Activated effector memory CD4-positive, alpha-beta T cell treated with Interleukin-2 at 50 U/mL for 16 hours (primary cell): ENCODE measurements at places on chromosomes 5 and 9.

DNA sequence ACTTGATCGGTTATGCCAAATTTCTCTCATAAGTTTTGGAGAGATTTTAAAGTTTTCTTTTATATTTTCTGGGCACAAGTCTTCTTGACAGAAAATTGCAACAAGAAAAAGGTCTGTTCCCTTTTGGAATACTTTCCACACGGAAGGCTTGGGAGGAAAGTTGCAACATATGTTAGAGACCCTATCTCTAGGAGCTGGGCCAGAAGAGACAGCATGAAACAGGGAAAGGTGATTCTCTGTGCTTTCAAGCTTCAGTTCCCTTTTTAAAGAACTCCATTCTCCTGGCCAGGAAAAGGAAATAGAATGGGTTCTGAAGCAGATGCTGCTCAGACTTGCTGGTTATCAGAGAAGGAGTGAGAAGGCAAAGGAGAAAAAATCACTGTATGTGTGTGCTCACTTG lies 368.3 kb downstream of the SPATA31D1 start:
- DNase-seq = no peak

- DNase-seq = no peak
These were observed 24.3 kb upstream of the F2R start for GRCh38 chr5:76691467-76692273.

DNA sequence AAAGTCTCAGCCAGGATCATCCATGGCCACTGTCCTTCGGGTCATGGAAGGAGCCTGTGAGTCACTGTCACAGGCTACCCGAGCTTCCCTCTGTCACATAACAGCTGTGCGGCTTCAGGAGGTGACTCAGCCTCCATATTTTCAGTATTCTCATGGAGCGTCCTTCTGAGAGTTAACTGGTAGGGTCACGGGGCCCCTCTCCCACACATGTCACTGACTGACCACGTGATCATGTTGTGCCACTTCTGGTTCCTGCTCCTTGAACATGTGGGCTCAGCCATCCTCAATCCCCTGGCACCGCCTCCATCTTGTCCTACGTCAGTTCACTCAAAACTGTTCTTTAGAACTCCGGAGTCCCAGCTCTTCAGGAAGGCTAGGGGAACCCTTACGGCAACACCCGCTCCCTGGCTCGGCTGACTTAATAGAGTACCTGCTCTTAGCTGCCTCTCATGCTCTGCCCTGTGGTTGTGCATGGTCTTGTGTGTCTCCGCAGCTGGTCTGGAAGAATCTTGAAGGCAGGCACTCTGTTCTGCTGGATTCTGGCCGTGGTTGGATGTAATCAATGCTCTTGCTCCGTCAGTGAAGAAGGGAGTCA lies 182.8 kb downstream of the ICE1 start:
- DNase-seq = no peak

- no peak for DNase-seq
These were observed 7.3 kb upstream of the WDR41 start for GRCh38 chr5:77499441-77499840.

GRCh38 chr5:170186156-170186555 lies 46.6 kb upstream of the C5orf58 start:
- DNase-seq = no peak

DNA sequence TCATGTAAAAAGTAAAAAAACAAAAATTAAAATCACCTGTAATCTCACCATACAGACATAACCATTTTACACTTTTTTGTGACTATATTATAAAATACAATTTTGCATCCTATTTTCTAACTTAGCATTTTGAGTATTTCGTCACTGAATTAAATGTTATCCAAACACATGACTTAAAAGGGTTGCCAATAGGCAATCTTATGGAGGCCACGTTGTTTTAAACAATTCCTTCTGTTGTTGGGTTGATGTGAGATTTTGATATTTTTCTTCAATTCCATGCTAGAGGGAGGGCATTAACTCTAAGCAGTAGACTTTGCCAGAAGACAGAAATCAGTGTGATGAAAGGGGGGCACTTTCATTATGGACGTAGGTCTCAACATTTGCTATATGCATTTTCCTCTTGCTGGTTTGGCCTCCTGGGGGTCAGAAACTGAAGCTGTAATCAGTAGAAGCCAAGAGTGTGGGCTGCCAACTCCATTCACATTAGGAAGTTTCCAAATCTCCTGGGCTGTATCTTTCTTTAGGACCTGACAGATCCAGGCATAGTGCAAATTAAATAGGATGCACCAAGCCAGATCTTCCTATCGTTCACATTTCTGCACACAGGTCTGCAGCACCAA lies 614.2 kb upstream of the CLINT1 start:
- DNase-seq = no peak

DNA sequence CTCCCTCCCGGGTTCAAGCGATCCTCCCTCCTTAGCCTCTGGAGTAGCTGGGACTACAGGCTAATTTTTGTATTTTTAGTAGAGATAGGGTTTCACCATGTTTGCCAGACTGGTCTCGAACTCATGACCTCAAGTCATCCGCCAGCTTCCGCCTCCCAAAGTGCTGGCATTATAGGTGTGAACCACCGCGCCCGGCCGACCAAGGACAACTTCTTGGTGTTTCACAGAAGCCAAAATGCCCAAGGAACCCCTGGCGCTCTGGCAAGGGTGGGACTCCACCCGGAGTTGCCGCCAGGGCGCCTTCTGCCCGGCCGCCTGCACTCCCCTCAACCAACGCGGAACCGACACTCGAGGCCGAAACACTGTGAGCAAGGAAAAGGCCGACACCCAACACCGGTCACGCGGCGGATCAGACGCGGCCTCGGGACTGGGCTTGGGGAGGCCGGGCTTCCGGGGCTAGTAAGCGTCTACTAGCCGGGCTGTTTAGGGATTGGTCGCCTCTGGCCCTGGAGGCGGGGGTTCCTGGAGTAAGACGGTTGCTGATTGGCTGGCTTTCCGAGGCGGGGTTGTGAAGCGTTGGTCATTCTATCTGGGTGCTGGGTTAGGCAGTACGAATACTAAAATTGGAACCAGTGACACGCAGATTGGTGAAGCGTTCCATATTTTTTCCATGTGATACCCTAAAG lies 7.7 kb upstream of the CFAP157 start:
- DNase-seq = peak; percentile 74

DNA sequence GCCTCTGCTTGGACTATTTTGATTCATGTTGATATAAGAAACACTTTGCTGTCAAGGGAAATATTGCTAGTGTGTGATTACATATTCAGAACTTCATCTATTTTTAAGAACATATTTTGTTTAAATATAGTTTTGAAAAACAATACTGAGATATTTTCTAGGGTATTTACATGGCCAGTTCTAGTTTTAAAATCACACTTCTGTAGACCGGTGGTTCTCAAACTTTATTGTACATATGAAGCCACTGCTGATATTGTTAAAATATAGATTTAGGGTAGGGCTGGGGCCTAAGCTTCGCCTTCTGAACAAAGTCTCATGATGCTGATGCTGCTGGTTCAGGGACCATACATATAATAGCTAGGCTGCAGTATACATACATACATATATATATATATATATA lies 1000.0 kb downstream of the PTPRD start:
- no peak for DNase-seq

GRCh38 chr5:140347360-140347759 lies 957 bp upstream of the HBEGF start:
- no peak for DNase-seq

GRCh38 chr9:17614903-17615302 lies 36.0 kb downstream of the SH3GL2 start:
- no peak for DNase-seq

DNA sequence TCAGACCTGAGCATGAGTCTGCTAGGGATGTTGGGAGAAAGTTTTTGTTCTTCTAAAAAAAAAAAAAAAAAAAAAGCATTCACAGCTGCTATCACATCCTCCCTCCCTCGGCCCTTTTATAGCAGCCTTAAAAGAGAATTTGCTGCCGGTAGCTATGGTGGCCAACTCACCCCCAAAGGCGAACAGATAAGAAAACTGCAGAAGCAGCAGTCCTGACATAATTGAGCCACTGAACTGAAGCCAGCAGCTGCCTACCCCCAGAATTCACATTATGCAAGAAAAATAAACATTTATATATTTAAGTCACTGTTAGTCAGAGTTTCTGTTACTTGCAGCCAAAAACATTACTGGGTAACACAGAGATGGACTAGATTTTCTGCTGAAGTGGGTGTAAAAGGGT lies 124.3 kb upstream of the SMARCA2 start:
- no peak for DNase-seq

GRCh38 chr5:116404792-116405191 lies 169.8 kb downstream of the SEMA6A start:
- DNase-seq = no peak

- DNase-seq = no peak
These were observed 360.9 kb upstream of the DAP start for GRCh38 chr5:11121885-11122284.

DNA sequence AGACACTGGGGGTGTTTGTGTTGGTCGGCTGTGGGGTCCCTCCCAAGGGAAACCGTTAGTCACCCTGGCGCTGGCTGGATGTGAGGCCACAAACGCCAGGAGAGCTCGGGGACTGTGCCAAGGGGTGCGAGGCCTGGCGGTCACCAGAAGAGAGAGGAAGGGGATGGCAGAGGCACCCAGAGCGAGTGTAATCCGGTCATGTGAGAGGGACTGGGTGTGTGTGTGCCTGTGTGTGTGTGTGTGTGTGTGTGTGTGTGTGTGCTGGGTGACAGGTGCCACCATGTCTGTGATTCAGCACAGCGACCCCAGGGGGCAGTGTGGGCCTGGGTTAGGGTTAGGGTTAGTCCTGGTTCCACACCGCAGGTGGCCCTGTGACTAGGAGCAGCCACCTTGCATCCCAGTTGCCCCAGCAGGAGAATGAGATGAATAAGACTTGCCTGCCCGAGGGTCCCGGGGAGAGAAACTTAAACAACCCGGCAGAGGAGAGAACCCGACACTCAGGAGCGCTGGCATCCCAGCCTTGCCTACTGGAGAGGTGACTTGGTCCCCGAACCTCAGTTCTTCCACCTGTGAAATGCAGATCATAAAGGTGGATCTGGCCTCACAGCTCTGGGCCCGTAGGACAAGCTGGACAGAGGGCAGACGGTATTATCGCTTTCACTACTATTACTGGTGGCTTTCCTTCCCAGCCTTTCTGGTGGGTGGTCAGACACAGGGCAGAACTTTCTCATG lies 1.4 kb upstream of the ADAMTSL2 start:
- peak; percentile 18 for DNase-seq

DNA sequence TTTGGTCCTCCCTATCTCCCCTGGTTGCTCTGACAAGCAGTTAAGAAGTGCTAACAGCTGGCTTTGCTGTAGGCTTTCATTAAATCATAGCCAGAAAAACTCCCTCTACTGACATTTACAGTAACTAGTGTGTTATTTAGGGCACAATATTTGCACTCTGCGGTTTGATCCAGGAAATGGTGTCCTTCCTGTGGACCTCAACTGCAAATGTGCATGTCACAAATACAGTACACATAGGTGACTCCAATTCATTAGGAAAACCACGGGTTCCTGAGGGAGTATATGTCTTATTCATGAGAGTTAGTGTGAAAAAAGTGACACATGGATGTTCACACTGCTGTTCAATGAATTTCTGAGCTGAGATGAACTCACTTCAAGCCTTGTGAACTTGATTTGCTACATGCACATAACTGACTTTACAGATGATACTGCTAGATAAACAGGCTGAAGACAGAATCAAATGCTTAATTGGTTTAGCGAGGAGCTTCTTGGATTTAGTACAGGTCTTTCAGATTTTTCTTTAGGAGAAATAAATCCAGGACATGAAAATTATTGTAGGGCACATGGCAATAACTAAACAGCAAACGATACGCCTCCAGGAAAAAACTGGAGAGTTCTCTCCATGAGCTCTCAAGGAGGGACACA lies 281.5 kb downstream of the EFNA5 start:
- no peak for DNase-seq

- no peak for DNase-seq
These were observed 134.0 kb upstream of the VCAN start for GRCh38 chr5:83337453-83338035.

- peak; percentile 21 for DNase-seq
These were observed 4.6 kb downstream of the NMRK1 start for GRCh38 chr9:75083188-75083970.

DNA sequence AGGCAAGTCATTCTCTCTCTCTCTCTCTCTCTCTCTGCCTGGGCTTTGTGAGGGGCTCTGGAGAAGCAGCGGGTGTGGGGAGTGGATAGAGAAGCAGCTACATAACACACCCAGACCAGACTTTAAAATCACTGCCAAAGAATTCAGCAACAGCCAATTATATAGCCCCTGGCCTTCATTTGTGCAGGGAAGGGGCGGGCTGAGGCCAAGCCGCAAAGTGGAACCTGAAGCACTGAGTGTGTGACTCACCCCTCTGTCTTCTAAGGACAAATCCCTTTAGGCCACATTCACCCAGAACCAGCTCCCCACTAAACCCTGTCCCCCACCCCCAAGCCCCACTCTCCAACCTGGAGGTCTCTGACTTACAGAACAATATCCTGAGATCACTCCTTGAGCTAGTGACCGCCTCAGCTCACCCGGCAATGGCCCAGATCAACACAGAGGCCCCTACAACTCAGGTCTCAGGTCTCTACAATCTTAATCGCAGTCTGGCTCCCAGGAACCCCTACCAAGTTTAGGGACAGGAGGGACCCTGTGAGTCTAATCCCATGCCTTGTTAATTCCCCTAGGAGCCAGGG lies 6.0 kb downstream of the B4GALT1 start:
- DNase-seq = peak; percentile 48

GRCh38 chr9:19408316-19408692 lies 505 bp upstream of the ACER2 start:
- peak; percentile 4 for DNase-seq

DNA sequence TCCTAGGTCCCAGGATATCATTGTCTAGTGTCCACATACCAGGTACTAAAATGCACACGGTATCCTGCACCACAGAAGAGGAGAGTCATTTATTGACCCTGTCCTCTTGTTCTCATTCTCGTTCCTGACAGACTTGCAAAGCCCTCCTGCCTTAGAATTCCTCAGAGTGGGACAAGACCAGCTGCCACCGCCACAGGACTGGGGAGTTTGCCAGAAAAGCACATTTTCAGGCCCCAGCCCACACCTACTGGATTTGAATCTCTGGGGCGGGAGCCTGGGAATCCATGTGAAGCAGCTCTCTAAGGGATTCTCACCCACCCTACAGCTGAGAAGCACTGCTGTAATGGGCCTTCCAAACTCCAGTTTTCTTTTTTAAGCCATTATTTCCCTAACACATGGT lies 68.0 kb upstream of the FANCC start:
- DNase-seq = no peak

DNA sequence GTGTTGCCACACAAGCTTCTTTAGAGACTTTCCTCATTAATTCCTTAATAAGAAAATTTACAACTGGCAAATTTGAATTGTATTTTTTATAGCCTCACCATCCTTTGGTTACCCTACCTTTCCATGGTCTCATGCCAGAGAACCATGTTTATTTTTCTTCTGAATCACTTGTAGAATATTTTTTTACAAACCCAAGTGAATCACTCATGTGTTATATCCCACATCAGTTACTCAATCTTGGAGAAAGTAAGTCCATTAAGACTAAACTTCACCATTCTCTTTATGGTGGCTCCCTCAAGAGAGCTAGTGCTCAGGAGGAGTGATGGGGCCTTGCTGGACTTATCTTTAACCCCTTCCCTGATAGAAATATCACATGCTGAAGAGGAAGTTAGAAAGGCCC lies 128.9 kb downstream of the SUSD1 start:
- DNase-seq = no peak
